Daoy (cell line): ENCODE measurements at places on chromosomes 1 and 21.

GRCh38 chr1:170893655-170894297, 41.6 kb upstream of the MROH9 start:
- no peak for DNase-seq

DNA sequence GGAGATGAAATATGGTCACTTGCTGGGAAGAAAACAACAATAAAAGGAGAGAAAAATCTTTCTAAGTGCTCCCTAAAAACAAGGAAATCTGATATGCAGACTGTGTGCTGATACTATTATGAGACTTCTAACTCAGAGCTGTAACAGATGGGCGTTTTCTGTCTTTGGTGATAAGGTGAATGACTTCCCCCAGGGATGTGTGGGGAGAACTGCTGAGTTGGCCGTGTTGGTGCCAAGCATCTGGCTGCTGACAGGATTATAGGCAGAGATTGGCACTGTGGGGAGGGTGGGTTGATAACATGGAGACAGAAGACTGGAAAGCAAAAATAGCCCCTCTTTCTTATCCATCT, 438.5 kb upstream of the PLXNA2 start:
- DNase-seq = no peak

- no peak for DNase-seq
Measured at GRCh38 chr1:221071777-221072176, 192.5 kb downstream of the HLX start.

DNA sequence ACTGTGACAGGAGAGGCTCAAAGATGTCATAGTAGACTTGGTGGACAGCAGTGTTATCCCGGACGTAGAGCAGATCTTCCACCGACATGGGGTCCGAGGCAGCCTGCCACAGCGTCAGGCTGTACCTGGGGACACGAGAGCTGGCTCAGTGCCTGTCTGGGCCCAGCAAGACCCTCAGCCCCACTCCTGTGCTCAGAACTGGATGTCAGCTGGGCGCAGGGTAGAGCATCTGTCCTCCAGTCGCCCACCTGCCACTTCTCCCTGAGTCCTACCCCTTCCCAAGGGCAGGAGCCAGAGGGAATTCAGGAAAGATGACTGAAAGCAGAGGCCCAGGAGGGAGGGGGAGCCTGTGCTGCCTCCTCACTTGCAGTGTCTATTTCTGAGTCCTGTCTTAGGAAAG, 11.7 kb downstream of the FAM151A start:
- DNase-seq = no peak

- DNase-seq = no peak
Measured at GRCh38 chr1:233435622-233436021, 108.1 kb downstream of the MAP3K21 start.

- DNase-seq = no peak
Measured at GRCh38 chr1:117161887-117162286, 40.3 kb upstream of the TRIM45 start.

- DNase-seq = peak; percentile 74
Measured at GRCh38 chr1:109790735-109791494, 27.2 kb upstream of the EPS8L3 start.

DNA sequence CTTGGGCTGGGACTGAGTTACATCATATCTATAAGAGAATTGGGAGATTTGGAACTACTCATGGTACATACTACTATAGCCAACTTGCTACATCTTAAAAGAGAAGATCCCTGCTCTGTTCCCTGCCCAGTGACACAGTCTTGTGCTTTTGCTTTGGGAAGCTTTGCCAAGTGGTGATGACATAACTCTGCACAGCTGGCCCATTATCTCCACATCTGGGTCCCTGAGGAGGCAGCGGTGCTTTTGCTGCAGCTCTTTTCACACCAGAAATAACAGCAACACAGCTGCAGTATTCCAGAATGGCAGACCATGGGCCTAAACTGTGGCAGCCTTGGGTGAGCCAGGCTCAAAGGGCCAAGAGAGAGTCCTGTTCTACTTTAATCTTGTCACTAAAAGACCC, 296.0 kb downstream of the HHAT start:
- no peak for DNase-seq

GRCh38 chr1:67947114-67947513, 103.3 kb downstream of the DIRAS3 start:
- DNase-seq = no peak

- DNase-seq = peak; percentile 21
Measured at GRCh38 chr1:93253516-93253915, 73.0 kb downstream of the CCDC18 start.

DNA sequence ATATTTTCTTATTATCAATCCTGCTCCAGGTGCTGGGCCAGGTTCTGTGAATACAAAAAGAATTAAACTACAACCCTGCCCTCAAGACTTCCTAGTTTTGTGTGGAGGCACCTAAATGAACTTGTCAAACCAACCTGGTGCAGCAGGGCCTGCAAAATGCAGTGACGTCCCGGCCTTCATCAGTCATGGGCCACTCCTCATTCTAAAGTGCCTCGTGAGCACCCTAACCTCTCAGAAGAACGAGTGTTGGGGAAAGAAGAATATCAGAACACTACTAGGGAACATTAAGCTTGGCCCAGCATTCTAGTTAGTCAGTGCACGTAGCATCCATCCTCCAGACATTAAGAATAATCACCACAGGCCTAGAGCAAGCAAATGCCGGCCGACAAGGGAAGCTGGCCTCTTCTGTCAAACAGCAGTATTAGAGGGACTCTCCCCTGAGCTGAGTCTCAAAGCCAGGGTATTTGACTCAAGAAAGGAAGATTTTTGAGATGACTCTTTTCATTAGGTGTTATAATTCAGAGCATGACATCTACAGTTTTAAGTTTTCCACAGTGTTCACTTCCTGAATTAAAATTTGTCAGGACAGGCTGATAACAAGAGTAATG, 137.9 kb downstream of the SLC45A1 start:
- no peak for DNase-seq

DNA sequence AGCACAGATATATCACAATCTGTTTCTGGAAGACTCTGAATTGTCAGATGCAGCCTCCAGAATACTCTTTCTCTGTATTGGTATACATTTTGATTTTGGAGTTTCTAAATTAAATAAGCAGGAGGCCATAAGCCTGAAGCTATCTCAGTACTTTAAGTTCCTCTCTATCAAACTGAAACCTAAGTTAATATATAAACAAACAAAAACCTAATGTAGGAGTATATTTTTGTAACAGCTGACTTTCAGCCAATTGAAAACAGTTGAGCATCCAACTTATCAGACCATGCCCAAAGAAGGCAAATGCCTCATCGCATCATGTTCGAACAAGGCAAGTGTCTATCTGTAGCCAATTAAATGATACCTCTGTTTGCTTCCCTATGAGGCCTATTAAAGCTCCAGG, 1054.4 kb downstream of the AMY1C start:
- no peak for DNase-seq

DNA sequence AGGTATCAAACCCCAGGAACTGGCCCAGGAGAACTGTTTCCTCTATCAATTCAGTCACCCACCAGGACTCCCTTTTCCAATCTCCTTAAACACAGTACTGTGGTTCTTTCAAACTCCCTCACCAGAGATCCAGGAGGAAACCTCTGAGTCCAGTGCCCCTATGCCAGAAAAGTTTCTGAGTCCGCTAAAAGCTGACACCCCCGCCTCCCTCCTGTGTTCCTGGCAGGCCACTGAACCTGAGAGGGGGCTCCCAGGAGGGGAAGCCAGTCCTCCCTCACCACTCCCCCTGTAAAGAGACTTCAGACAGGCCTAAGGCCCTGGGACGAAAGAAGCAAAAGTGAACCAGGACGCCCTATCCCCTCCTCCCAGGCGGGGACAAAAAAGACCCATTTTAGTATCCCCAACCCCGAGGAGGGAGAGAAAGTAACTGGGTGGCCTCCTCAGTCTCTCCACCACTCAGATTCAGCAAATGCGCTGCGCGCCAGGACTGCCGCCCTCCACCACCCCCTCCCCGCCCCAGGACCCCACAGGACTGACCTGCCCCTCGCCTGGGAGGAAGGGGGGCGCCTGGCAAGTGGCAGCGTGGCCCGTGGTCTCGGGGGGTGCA, 624 bp downstream of the SLC41A1 start:
- DNase-seq = peak; percentile 23

DNA sequence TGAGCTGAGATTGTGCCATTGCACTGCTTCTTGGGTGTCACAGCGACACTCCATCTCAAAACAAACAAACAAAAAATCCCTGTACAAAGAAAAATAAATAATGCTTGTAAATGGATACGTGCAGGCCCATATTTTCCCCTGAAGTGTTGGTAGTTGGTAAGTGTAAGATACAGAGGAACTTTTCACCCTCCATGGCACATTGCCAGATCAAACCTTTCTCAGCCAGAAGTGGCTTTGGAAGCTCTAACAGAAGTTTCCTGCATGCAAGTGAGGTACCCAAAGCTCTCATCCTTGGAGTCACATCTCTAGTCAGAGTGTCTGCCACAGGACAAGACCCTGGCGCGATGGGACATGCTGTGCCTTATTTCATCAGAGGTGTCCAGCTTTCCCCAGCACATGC, 7.3 kb downstream of the NDUFV3 start:
- DNase-seq = no peak

DNA sequence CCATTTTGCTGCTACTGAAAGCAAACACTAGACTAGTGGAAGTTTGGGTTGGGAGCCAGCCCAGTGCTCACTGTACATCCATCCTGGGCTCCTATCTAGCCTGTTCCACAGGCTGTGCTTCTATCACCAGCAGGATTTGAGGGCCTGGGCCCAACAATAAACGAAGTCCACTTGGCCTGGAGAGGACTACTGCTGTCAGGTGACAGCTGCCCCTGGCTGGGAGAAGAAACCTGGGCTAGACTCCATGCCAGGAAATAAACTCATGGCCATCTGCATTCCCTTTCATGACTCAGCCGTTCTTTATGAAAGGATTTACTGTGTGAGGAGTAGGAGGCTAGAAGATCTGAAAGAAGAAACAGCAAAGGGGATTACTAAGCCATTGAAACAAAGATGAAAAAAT, 35.5 kb downstream of the COLGALT2 start:
- DNase-seq = peak; percentile 82

DNA sequence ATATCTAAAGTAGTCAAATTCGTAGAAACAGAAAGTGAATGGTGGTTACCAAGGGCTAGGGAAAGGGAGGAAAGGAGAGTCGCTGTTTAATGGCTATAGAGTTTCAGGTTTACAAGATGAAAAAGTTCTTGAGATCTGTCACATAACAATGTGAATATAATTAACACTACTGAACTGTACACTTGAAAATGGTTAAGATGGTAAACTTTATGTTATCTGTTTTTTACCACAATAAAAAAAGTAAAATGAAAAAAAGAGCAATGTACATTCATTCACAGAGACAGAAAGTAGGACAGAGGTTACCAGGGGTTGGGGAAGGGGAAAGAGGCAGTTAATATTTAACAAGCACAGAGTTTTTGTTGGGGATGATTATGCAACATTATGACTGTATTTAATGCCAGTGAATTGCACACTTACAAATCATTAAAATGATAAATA, 53.3 kb upstream of the SEC16B start:
- DNase-seq = no peak

GRCh38 chr1:231724876-231725647, 98.5 kb downstream of the DISC1 start:
- peak; percentile 68 for DNase-seq

DNA sequence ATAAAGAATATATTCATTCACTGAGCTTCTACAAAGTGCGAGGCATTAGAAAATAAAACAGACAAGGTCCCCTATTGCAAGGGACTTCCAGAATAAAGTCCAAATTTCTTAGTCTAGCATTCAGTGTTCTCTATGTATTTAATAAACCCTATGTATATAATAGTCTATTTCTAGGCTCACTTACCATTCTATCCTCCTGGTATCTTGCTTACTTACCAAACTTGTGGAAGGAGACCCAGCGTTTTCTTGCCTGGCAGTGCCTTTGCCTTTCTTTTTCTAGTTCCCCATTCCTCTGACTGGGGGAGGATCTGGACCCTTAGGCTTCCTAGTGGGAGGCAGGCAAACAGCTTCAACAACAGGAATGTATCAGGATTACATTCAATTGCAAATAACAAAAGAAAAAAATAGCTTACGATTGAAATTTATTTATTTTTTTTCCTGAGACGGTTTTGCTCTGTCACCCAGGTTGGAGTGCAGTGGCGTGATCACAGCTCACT, 690 bp upstream of the RNF19B start:
- DNase-seq = no peak

- no peak for DNase-seq
Measured at GRCh38 chr21:36697851-36698384, 997 bp upstream of the SIM2 start.

DNA sequence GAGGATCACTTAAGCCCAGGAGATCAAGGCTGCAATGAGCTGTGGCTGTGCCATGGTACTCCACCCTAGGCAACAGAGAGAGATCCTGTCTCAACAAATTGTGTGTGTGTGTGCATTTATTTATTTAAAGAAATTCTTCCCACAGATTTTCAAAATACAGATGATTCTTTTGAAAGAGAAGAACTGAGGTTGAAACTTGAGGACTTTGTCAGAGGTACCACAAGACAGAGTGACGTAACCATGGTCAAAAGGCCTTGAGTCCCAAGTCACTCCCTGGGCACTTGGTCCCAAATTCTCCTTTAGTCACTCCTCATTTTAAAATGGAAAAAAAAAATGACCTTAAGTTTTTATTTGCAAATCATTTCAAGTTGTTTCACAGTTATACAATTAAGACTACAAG, 57.4 kb downstream of the TIAM1 start:
- DNase-seq = no peak

DNA sequence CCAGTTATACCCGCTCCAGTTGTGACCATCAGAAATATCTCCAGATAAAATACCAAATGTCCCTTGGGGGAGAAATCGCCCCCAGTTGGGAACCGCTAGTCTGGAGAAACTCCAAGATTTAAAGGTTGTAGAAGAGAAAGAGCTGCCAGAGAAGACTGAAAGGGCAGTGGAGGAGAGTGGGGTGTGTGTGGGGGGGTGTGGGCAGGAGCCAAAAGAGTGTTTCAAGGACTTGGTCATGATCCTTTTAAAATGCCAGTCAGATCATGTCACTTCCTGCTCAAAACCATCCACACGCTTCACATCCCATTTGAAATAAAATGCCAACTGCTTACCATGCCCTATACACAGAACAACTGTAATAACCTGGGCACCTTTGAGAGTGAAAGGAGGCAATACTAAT, 3.4 kb upstream of the HEYL start:
- DNase-seq = peak; percentile 74

GRCh38 chr1:163427279-163427678, 105.5 kb downstream of the NUF2 start:
- no peak for DNase-seq
